ENCODE measurements at places on chromosomes 11 and 22.
A peak's percentile ranks its signal among the peaks of the same experiment; 100 is the strongest.

- H3K27me3 ChIP-seq, result no peaks in the 10 kb centered on the region
- H3K4me3 ChIP-seq, result no peak overlapping the region
- DNase-seq, result no peak
- peaks cover 91% of the 10 kb centered on the region for H3K36me3 ChIP-seq
Measured at GRCh38 chr11:6721343-6721742, 38.2 kb upstream of the MRPL17 start.

GRCh38 chr22:17587629-17588028, 24.3 kb downstream of the SLC25A18 start:
- H3K4me1 ChIP-seq, result no peaks in the 10 kb centered on the region
- H3K27ac ChIP-seq, result no peak overlapping the region
- peaks cover 8% of the 10 kb centered on the region for H3K36me3 ChIP-seq
- H3K4me3 ChIP-seq, result no peak overlapping the region
- H3K27me3 ChIP-seq, result no peaks in the 10 kb centered on the region

GRCh38 chr11:76664578-76665061, 5.9 kb downstream of the LRRC32 start:
- H3K36me3 ChIP-seq, result no peaks in the 10 kb centered on the region
- peak overlapping the region; percentile 41 for H3K4me3 ChIP-seq
- peaks cover 28% of the 10 kb centered on the region for H3K4me1 ChIP-seq
- peak; percentile 60 for DNase-seq
- peak overlapping the region; percentile 84 for H3K27ac ChIP-seq
- peaks cover 18% of the 10 kb centered on the region for H3K27me3 ChIP-seq

DNA sequence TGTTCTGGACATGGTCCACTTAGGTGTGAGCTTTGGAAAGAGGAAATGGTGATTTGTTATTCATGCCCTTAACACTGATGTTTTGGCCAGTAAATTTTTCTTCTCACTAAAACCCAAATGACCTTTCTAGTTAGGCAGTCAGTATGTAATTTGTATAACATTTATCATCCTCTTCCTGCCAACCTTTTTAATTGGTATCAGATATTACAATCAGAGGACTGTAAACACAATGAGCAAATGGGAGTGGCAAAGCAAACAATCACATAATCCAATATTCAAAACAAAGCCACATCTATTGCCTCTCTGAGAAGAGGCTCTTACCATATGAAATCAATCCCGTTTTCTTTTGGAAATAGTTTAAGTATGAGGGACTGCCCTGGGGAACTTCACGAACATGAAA, 49.1 kb downstream of the BBOX1 start:
- no peak for DNase-seq
- no peak overlapping the region for H3K4me3 ChIP-seq
- no peaks in the 10 kb centered on the region for H3K4me1 ChIP-seq
- H3K27ac ChIP-seq, result no peak overlapping the region

GRCh38 chr11:64348383-64349024, 8.5 kb downstream of the CCDC88B start:
- DNase-seq, result no peak
- H3K4me1 ChIP-seq, result peaks cover 14% of the 10 kb centered on the region
- no peaks in the 10 kb centered on the region for H3K27me3 ChIP-seq
- peaks cover 5% of the 10 kb centered on the region for H3K36me3 ChIP-seq
- H3K27ac ChIP-seq, result no peak overlapping the region

DNA sequence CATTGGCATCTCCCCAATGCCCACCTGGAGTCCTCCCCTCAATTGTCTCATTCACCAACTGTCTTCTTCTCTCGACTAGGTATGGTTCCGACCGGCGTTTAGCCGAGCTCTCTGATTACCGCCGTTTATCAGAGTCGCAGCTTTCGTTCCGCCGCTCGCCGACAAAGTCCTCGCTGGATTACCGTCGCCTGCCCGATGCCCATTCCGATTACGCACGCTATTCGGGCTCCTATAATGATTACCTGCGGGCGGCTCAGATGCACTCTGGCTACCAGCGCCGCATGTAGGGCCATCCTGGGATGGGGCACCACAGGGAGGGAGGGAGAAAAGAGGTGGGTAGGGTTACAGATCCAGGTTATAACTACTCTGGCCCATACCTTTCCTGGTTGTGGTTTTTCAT, 10.0 kb downstream of the RBM14 start:
- no peak overlapping the region for H3K27ac ChIP-seq
- peaks cover 49% of the 10 kb centered on the region for H3K36me3 ChIP-seq
- DNase-seq, result no peak
- H3K27me3 ChIP-seq, result no peaks in the 10 kb centered on the region
- no peak overlapping the region for H3K4me3 ChIP-seq
- H3K4me1 ChIP-seq, result peaks cover 37% of the 10 kb centered on the region

GRCh38 chr11:104781719-104782376, 116.4 kb downstream of the CASP12 start:
- no peak for DNase-seq
- no peaks in the 10 kb centered on the region for H3K4me1 ChIP-seq
- no peak overlapping the region for H3K4me3 ChIP-seq
- H3K27ac ChIP-seq, result no peak overlapping the region
- peaks cover 1% of the 10 kb centered on the region for H3K36me3 ChIP-seq
- H3K27me3 ChIP-seq, result no peaks in the 10 kb centered on the region

DNA sequence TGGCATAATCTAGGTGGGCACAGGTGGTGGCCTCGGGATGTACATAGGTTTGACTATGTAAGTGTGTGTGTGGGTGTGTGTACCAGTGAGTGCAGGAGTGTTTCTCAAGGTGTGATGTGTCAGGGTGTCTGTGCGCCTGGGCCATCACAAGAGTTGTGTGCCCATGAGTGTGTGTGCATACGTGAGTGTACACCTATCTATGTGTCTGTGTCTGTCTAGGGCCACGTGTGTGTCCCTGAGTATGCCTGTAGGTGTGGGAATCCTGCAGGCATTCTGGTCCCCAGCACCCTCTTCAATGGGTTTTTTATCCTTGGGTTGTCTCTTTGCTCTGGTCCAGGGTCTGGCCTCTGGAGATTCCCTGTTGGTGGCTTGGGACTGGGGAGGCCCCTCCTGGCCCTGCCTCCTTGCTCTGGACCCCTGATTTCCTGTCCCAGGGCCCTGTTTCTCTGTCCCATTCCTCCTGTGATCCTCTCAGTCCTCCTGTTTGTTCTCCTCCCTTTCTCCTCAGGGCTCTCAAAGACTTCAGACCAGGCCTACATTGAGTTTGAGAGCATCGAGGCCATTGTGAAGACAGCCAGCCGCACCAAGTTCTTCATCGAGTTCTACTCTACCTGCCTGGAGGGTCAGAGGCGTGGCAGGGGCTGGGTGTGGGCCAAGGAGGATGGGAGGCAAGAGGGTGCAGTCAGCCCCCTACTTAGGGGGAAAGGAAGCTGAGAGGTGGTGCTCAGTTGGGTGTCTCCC, 9.4 kb downstream of the INPPL1 start:
- peaks cover 4% of the 10 kb centered on the region for H3K27me3 ChIP-seq
- peaks cover 5% of the 10 kb centered on the region for H3K36me3 ChIP-seq
- DNase-seq, result no peak
- H3K4me3 ChIP-seq, result no peak overlapping the region
- H3K27ac ChIP-seq, result no peak overlapping the region

GRCh38 chr11:91295591-91295990, 929.0 kb upstream of the FAT3 start:
- H3K27me3 ChIP-seq, result no peaks in the 10 kb centered on the region
- no peaks in the 10 kb centered on the region for H3K36me3 ChIP-seq
- no peak for DNase-seq

DNA sequence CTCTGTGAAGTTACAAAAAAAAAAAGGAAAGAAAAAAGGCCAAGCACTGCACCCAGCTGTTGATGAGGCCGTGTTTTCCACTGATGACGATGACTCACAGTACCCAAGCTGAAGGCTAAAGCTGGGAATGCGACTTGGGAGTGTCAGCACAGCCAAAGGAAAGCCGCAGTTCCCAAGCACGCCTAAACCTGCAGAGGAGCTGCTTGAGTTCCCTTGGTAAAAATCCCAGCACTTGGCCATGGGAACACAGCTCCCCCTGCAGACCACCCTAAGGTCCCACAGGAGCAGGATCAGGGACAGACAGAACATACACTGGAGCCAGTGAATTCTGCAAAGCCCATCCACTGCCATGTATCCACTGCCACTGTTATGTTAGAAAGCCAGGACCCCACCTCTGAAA, 39.9 kb downstream of the SERGEF start:
- H3K27ac ChIP-seq, result no peak overlapping the region
- peaks cover 16% of the 10 kb centered on the region for H3K36me3 ChIP-seq
- no peak overlapping the region for H3K4me3 ChIP-seq
- H3K4me1 ChIP-seq, result no peaks in the 10 kb centered on the region
- DNase-seq, result no peak

DNA sequence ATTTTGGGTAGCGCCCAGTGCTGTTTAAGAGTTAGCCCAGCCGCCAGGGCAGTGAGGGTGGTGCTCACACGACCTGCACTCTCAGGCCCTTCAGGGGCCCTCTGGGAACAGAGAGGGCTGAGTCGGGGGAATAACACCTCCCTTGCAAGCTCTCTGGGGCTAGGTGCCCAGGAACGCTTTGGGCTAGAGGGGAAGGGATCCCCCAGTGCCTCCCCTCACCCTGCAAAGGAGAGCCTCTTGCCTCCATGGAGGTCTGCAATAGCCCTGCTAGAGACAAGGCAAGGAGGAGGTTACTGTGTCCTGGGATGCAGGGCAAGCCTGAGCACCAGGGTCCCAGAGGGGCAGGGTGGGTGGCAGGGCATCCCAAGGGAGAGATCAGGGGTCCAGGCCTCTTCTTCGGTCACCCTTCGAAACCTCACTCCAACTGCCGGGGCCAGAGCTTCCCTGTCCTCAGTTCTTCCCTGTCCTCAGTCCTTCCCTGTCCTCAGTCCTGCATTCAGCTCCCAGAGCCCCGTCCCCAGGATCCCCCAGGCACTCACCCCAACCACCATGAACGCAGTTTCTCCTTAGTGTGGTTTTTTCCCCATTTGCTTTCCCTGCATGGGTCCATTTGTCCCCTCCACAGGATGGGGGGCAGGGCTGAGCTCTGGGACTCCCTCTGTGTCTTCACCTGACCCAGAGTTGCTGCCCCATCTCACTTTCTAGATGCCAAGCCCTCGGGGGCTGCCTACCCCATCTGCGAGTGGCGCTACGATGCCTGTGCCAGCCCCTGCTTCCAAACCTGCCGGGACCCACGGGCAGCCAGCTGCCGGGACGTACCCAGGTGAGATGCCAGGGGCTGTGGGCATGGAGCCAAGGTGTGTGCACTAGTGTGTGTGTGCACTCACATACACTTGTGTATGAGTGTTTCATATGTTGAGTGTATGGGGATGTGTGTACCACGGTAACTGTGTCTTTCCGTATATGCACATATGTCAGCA, 60.8 kb downstream of the OTOG start:
- no peaks in the 10 kb centered on the region for H3K36me3 ChIP-seq
- no peak overlapping the region for H3K4me3 ChIP-seq
- DNase-seq, result no peak
- no peaks in the 10 kb centered on the region for H3K27me3 ChIP-seq

GRCh38 chr22:29225422-29226090, 19.9 kb downstream of the EMID1 start:
- no peaks in the 10 kb centered on the region for H3K4me1 ChIP-seq
- no peak for DNase-seq
- H3K36me3 ChIP-seq, result no peaks in the 10 kb centered on the region
- H3K27me3 ChIP-seq, result peaks cover 5% of the 10 kb centered on the region

GRCh38 chr11:69202511-69203221, 46.9 kb downstream of the SMIM38 start:
- no peaks in the 10 kb centered on the region for H3K4me1 ChIP-seq
- DNase-seq, result no peak
- peaks cover 4% of the 10 kb centered on the region for H3K27me3 ChIP-seq
- no peak overlapping the region for H3K4me3 ChIP-seq

- H3K4me3 ChIP-seq, result no peak overlapping the region
- no peaks in the 10 kb centered on the region for H3K4me1 ChIP-seq
- no peaks in the 10 kb centered on the region for H3K36me3 ChIP-seq
- H3K27ac ChIP-seq, result no peak overlapping the region
- DNase-seq, result no peak
- peaks cover 6% of the 10 kb centered on the region for H3K27me3 ChIP-seq
Measured at GRCh38 chr11:78667461-78667860, 92.8 kb upstream of the NARS2 start.

DNA sequence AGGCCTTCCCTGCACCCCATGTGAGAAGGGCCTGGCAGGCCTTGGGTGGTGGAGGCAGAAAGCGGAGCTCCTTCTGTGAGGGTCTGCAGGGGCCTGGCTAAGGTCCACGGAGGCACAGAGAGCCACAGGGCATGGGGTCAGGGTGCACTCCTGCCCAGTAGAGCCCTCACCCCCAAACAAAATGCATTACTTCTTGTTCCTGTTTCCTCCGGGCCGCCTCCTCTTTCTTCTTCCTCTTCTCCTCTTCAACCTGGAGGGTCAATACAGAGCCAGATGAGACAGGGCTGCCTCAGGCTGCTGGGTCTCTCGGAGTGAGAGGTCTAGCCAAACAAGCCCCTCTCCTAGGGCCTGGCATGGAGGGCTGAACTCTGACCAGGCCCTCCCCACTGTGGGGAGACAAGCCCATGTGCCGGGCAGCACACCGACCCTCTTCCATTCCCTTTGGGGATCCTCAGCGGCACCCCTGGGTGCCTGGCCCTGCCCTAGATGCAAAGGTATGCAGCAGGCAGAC, 10.3 kb upstream of the NAP1L4 start:
- peaks cover 39% of the 10 kb centered on the region for H3K36me3 ChIP-seq
- peaks cover 17% of the 10 kb centered on the region for H3K4me1 ChIP-seq
- H3K27ac ChIP-seq, result peak overlapping the region; percentile 40
- H3K27me3 ChIP-seq, result no peaks in the 10 kb centered on the region
- no peak overlapping the region for H3K4me3 ChIP-seq

DNA sequence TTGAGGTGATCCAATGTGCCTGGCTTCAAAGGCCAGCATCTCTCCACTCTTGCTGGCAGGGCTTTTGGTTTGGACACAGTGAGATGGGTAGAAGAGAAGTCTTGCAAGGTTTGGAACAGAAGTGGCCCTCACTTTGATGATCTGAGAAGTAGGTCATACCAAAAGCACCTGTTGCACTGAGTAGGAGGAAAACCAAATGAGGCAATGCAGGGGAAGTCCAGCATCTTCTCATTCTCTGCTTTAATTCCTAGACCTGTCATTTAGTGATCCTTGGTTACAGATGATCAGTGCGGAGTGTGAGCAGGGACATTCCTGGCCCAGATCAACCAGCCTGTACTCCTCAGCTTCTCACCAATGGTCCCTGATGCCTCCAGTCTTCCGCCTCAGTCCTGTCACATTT, 990.5 kb downstream of the OPCML start:
- H3K4me1 ChIP-seq, result no peaks in the 10 kb centered on the region
- H3K27ac ChIP-seq, result no peak overlapping the region

GRCh38 chr22:48407256-48407955, 1420.3 kb downstream of the BRD1 start:
- no peak overlapping the region for H3K27ac ChIP-seq
- H3K27me3 ChIP-seq, result no peaks in the 10 kb centered on the region

Data from activated naive CD8-positive, alpha-beta T cell treated with anti-CD3 and anti-CD28 coated beads, Interleukin-2, amount 10 ng/mL, durations not matched to agents 7 days and 5 days (primary cell).